ENCODE measurements at places on chromosomes 3 and 15.

- no peak for DNase-seq
These were observed 69.4 kb downstream of the B3GALNT1 start for GRCh38 chr3:161035711-161036110.

- no peak for DNase-seq
These were observed 86.5 kb downstream of the TNIK start for GRCh38 chr3:171373711-171374110.

GRCh38 chr3:4503050-4503449 lies 9.9 kb downstream of the ITPR1 start:
- DNase-seq, result no peak

- DNase-seq, result peak; percentile 85
These were observed at the start of gene CYFIP1 for GRCh38 chr15:22980189-22981050. Gene CYFIP1 (minus strand): TSS chr15:22980368. CDS start chr15:22947285, 33,083 bp downstream.

GRCh38 chr3:154794391-154794790 lies 285.7 kb upstream of the MME start:
- DNase-seq, result no peak

GRCh38 chr3:149547413-149547812 lies 72.9 kb downstream of the TM4SF4 start:
- DNase-seq, result no peak

DNA sequence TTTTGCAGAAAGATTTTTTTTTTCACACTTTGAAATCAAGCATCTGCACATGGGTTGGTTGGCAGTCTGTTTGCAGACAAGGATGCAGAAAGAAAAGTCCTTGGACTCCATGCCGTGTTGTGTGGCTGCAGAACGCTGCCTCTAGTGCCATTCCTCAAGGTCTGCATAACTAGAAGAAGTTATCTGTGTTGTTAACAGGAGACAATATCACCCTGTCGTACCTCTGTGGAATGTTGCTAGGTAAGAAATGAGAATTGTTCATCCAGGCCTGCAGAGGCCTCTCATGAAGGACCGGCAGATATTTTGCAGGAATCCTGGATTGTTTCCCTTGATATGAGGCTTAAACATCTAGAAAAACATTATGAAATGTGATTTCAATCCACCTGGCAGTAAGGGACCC lies 58.5 kb upstream of the PPARG start:
- no peak for DNase-seq

- no peak for DNase-seq
These were observed 203.0 kb downstream of the ABHD5 start for GRCh38 chr3:43893727-43894126.

DNA sequence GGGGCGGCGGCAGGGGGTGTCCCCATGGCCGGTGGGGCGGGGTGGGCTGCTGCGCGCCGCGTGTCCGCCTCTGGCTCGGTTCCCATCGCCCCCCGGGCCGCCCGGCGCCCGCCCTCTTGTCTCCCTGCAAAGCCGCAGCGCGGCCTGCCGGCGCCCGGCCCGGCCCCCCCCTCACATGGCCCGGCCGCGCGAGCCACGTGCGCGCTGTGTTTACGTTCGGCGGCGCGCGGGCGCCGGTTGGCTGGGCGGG lies 502 bp downstream of the NR1D2 start:
- DNase-seq, result no peak

DNA sequence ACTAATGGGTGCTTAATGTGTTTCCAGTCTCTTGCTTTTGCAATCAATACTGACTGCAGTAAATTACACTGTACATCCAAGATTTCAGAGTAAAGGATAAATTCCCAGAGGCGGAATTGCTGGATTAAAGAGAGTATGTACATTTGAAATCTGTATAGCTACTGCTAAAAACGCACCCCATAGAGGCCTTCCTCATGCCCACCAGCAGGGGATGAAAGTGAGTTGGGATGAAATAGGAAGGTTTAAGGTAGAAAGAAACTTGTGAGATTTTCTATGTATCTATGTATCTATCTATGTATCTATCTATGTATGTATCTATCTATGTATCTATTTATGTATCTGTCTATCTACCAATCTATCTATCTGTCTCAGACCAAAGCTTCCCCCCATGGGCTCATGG lies 28.4 kb downstream of the TMEM44 start:
- no peak for DNase-seq

DNA sequence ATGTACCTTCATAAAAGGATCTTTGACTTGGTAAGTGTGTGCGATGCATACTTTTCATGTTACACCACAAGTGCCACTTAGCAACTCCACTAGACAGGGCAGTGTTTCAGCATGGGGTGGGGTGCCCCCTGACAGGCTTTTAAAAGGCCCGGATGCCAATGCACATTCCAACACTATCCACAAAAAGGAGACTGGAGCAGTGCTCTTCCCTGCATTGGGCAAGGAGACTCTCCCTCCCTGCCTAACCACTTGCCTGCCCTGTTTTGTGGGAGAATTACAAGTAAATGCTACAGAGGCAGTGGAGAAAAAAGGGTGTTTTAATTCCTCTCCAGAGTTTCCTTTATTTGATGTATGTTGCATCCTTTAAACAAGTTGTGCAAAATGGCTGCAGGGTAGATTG lies 1.7 kb upstream of the RARB start:
- peak; percentile 53 for DNase-seq

DNA sequence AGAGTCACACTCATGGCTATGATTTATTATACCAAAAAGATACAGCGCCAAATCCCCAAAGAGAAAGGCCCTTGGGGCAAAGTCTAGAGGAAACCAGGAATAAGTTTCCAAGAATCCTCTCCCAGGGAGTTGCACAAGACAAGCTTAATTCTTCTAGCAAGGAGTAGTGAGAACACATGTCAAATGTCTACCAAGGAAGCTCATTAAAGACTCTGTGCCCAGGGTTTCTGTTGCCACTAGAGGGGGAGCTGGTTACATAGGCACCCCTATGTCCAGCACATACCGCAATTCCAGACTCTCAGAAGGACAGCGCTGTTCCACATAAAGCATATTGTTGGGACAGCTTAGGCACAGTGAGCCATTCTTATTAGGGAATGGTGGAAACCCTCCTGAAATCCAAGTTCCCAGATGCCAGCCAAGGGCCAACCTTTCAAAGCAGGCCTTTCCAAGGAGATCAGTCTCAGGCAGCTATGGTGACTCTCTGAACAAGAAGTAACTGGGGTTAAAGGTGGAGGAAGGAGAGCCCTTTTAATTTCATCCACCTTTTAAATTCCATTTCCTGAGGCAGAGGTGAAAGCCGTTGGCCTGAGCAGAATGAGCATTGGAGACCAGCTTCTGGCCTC lies 194.2 kb downstream of the UACA start:
- DNase-seq, result peak; percentile 72

DNA sequence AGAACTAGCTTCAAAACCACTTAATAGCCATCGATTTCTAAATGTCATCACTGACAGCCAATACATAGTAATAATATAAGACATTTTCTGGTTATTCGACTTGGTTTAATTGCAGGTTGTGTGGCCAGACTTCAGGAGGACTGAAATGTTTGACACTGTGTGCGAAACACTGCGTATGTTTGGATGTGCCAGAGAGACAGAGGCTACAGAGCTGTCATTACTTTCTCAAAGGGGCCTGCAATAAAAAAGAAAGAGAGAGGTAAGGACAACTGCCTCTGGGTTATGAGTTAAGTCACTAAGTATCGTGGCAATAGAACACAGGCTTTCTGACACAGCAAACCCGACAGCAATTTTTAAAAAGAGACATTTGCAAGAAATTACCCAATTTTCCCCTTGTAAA lies 882 bp downstream of the LMOD3 start:
- DNase-seq, result no peak

DNA sequence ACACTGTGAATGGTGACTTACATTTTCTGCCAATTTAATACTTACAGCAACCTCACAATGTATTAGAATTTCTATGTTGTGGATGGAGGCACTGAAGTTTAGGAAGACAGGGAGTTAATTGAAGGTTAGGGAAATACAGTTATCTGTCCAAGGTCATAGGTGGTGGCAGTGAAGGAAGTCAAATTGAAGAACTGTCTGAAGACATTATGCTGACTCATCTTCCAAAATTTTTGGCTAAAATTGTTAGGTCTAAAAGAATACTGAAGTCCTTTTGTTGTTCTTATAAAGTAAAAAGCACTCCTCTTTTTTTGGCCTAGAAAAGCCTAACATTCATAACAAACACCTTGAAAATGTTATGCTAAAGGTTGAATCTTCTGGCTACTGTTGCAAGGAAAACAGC lies 27.7 kb downstream of the EMC4 start:
- no peak for DNase-seq

GRCh38 chr3:100975714-100976113 lies 17.5 kb downstream of the ABI3BP start:
- DNase-seq, result no peak

DNA sequence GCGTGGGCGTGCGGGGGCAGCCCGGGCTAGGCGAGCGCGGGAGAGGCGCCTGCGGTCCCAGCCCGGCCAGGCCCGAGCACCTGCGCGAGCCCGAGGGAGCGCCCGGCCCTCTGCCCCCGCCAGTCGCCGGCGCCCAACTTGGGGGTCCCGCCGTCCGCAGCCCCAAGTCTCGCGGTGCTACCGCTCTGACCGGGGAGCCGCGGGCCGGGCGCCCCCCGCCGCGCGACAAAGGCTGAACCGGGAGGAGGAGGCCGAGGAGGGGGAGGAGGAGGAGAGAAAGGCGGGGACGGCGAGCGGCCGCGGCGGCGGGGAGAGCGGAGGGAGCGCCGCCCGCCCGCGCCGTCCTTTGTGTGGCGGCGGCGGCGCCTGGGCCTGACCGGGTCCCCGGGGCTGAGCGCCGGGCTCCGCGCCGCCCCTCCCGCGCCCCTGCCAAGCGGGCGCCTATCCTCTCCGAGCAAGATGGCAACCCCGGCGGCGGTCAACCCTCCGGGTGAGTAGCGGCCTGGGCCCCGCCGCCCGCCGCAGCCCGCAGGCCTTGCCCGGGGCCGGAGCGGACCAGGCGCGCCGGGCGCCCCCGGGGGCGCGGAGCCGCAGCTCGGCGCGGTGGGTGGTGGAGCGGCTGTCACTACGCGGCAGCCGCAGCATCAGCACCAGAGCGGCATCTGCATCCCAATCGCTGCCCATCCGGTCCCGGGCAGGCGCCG lies at the start of gene ARNT2:
Gene ARNT2, plus strand, starts transcription at position 326 of the 704 bp plus-strand sequence. Its CDS starts 134 bp downstream, at position 460.
- peak; percentile 84 for DNase-seq

DNA sequence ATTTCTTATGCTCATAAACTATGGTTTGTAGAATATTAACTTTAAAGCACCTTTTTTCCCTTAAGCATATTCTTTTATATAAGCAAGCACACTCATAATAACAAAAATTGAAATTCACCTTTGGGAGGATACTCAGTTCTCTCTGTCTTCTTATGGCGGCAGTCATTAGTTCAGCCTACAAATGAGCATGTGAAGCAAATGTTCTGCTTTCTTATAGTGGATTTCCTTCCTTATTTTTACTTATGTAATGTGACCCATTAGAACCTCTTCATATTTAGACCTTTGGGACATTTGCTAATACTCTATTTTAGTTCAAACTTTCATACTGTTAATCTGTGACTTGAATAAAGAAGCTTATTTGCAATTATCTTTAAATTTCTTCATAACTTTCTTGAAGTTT lies at the start of gene P2RY13:
Gene P2RY13, minus strand, starts transcription at position 187 of the 400 bp plus-strand sequence. Its CDS starts 21 bp downstream, at position 166.
- DNase-seq, result no peak

DNA sequence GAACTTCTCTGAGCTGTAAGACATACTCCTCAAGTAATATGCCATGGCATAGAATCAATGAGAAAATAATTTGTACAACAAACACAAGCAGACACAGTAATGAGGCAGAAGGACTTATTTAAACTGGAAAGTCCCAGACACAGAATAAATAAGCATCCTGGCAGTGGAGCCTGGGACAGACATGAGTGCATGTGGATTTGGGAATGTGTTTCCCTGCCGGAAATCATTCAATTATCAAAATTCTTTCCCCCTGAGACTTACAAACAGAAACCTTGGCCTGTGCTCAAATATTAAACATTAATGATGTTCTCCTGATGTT lies 520.1 kb downstream of the ROBO1 start:
- no peak for DNase-seq

GRCh38 chr15:81776976-81777375 lies 268.8 kb downstream of the MEX3B start:
- DNase-seq, result no peak

DNA sequence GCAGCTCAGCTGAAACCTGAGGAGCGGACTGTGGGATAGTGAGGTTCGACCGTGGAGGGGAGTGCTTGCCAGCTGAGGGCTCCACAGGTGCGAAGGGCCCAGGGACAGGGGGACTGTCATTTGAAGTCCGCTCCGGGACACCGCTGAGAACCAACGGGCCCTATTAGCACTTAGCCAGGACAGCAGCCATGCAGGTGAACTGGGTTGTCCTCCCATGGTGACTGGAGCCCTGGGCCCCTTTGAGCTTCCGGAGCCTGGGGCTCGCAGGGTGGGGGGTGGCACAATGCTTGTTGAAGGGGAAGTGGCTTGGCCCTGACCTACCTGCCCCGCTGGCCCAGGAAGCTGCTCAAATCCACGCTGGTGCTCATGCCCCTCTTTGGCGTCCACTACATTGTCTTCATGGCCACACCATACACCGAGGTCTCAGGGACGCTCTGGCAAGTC lies 24.7 kb downstream of the PTH1R start:
- no peak for DNase-seq

- DNase-seq, result peak; percentile 26
These were observed 61.4 kb upstream of the C15orf39 start for GRCh38 chr15:75140080-75140879.

DNA sequence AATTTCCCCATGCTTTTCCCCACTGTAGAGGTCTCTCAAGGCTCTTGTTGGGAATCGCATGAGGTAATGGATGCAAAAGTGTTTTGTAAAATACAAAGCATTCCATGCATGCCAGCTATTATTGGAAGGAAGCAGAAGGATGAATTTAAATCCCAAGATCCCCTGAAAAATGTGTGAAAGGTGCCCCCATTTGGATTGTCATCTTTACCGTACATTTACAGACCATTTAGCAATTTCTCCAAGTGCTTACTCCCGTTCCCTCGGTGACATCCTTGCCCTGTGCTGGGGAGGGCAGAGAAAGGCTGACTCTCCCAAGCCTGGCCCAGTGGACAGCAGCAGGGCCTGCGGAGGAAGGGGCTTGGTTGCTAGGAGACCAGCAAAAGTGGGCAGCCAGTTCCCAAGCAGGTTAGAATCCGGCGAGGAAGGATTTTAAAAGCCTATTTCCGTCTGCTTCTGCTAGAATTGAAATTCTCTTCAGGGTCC lies 31.1 kb upstream of the NEO1 start:
- peak; percentile 83 for DNase-seq

DNA sequence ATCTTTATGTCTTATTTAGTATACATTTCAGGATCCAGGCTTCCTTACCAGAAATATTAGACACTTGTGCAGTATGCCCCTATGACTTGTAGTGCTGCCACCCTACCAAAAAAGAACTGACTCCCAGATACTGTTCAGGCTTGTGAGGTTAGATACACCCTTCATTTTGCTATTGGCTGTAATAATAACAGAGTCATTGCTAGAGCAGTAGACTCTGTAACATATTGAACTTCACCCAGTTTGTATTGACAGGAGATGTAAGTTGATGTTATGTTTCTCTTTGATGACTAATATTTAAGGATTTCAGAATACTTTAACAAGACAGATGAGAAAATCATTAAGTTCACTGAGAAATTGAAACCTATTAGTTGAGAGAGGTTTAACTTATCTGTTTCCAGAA lies 32.9 kb downstream of the RNF111 start:
- DNase-seq, result no peak

DNA sequence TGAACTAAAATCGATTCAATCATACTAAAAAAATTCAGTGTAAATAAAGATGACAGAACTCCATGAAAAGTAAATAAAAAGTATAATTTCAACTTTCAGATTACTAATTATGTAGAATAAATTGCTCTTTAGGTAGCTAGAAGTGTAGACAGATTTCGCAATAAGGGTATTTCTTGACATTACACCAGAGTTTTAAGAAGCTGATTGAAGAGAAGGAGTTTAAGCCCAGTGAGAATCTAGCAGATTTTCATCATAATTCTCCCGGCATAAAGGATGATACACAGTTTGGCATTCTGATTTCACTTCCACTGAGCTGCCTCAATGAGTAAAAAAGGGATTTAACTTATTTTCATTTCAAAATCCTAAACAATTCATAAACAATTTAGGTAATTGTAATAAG lies 259.2 kb downstream of the NEK10 start:
- DNase-seq, result no peak
